Activated gamma-delta T cell treated with Interleukin-2 at 50 U/mL for 16 hours (primary cell): ENCODE measurements at places on chromosomes 12 and 14.

DNA sequence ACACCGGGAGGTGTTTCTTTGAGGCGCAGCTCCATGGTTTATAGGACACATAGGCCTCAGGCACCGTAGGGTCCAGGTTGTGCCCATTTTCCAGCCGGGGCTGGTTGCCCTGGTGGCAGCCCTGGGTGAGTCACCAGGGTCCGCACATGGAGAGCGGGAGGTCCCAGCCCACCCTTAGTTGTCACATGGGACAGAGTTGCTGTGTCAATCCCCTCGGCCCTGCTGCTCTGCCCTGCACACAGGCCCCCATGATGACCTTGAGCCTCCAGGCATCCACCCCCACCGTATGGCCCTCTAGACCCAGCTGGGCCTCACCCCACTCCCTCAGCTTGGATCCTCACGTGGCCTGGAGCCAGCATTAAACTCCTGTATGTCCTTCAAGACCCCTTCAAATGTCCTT lies 7.7 kb downstream of the TRMT61A start:
- no peak for DNase-seq

DNA sequence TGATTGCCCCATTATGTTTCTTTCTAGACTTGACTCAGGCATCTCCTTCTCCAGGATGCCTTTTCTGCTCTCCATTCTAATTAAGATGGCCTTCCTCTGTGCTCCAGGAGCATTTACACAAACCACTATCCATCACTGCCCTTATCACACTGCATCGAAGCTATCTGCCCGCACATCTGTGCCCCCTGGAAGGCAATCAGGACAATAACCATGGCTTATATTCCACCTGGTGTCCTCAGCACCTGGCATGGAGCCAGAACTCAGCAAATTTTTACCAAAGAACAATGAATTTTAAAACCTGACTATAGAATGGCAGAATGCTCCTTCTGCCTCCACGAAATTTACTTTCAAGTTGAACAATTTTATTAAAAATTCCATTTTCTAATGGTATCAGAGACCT lies 465.8 kb downstream of the APAF1 start:
- no peak for DNase-seq

DNA sequence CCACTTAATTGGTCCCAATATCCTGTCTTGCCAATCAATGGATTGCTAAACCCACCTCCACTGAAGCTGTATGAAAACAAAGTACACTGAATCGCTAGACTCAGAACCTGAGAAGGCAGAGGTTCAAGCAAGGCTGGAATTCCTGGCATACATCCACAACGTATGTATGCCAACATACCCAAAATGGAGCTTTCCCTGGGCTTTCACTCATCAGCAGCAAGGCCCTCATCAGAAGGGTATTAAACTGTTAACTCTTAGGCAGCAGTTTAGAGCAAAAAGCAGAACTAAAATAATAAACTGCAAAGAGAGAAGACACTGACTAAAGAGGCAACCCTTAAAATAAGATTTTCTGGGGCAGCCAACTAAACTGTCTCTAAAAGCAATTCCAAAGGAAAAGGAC lies 13.6 kb downstream of the MED13L start:
- DNase-seq = no peak

GRCh38 chr12:15757553-15758255 lies 31.5 kb downstream of the EPS8 start:
- no peak for DNase-seq

GRCh38 chr14:105461903-105462302 lies 12.7 kb upstream of the CRIP2 start:
- DNase-seq = no peak

DNA sequence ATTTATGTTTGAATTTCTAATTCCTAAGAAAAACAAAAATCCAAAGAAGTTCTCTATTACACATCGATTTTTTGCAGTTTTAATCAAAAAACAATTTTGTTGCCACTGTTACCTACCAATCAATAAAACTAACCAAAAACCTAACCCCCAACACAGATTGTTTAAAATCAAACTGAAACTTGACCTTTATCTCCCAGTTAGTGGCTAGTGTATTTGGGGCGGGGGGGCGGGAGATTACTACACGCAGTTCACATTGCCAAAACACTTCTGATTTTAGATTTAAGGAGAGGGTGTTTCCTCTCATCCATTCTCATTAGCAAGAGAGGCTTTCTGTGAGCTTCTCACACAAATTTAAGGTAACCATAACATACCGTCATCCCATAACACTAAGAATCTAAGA lies 6.4 kb downstream of the CDC42BPB start:
- no peak for DNase-seq

DNA sequence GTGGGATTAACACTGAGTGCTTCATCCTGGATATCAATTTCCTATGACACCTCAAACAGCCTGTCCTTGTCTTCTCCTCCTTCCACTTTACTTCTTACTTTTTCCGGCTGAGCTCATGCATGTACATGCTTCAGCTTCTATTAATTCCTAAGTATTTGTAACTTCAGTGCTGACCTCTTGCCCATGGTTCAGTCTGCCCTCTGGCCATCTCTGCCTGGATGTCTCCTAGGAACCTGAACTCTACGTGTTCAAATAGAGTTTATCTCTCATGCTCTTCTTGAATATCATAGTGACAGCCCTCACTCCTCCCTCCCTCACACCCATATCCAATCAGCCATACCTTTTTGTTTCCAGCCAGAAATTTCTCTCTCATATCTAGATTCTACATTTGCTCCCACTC lies 141.6 kb downstream of the ATP23 start:
- no peak for DNase-seq

DNA sequence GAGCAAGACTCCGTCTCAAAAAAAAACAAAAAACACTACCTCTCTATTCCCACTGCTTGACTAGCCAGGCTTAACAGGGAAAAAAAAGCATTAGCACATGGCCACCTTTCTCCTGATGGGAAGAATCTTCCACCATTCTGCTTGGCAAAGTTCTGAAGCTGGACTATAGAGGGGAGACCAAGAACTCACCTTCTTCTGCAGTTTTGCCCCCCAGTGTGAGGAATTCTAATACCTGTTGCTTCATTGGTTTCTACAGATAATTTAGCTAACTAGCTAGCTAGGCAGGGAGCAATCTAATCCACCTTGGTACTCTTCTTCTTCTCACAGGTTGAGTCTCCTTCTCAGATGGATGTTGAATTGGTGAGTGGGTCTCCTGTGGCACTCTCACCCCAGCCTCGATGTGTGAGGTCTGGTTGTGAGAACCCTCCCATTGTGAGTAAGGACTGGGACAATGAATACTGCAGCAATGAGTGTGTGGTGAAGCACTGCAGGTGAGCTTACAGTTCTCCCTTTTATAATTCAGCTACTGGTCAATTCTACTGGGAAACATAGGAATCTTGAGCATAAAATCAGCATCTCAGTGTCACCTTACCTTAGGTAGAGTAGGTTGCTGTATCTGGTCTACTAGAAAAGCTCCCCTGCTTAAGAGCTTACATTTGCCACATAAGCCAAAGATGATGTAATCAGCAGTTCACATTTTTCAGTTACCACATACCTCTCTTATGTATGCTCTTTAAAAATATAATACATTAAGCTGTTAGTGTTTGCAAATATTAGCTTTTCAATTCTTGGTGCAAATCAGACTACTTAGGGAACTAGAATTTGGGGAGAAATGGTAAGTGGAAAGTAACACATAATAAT lies 16.0 kb downstream of the METTL3 start:
- no peak for DNase-seq

DNA sequence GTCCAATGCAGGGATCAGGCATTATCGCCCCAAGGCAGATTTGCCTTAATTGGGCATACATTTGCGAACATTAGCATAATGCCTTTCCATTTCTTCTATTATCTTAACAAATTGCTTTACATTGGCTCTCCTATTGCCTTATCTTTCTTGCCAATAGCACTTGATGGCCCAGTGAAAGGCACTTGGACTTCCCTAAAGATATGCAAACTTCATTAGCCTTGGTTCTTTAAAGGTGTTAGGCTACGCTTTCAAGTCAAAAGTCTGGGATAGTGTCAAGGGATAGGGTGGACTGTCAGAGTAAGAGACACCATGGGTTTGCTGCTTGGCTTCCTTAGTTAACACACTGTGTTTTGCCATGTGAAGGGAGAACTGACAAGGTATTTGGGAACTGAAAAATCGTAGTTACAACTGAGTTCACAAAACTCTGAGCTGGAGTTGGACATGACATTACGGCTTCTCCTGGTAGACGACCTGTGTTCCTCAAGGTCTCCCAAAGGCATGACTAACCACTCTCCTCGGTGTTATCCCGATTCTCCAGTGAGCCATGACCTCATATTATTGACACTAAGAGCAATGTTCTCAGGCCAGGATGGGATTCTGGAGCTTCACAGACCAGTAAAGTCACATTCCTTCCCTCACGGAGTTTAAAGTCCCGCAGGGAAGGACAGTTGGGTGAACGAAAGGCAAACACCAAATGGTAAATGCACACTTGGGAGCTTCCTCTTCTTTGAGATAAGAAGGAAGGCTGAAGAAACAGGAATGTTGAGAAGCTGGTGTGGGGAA lies 65.2 kb downstream of the TBC1D30 start:
- no peak for DNase-seq

DNA sequence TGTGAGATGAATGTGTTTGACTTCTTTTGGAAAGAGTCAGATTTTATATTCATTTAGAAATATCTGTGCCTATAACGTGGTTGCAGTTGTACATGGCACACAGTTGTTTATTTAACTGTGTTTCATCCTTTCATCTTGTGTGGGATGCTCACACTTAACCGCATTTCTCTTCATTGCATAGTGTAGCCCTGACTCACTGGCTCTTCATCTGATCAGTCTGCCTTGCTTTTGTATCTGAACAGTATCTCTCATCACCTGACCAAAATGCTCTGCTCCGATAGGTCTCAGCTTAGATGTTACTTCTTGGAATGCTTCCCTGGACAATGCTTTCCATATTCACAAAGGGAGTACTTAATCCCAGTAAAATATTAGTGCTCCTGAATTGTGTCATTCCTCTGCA lies 83.4 kb downstream of the PDE3A start:
- DNase-seq = no peak

- peak; percentile 10 for DNase-seq
Measured at GRCh38 chr12:121005346-121005815, 10.9 kb downstream of the C12orf43 start.

DNA sequence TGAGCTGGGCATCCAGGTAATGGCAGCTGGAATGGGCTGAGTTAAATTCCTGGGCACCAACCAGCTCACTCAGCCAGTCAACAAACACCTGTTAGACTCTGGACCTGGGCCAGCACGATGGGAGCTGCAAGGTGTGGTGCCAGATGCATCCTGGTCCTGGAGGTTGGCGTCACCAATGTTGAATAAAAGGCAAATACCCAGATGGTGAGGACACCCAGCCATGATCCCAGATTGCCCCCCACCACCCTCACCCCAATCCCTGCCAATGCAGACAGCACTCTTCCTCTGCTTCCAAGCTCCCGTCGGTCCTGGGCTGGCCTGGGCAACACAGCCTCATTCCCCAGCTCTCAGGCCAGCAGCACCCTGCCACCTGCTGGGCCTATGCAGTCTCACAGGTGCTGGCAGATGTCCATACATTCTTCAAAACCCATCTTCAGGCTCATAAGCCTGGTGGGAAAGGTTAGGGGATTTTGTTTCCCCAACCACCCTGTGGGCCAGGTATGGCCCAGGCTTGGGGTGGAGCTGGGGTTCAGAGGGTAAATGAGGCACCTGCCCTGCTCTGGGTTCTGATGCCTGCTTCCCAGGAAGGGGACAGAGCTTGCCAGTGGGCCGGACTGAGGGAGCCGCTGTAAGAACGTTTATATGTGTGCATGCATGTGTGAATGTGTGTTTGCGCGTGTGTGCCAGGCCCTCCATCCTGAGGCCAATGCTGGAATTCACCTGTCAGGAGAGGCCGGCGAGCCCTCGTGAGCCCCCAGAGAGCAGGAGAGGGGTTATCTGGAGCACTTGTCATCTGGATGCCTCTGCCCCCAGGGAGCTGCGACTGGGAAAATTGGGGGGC lies 58.0 kb downstream of the LGMN start:
- DNase-seq = no peak

DNA sequence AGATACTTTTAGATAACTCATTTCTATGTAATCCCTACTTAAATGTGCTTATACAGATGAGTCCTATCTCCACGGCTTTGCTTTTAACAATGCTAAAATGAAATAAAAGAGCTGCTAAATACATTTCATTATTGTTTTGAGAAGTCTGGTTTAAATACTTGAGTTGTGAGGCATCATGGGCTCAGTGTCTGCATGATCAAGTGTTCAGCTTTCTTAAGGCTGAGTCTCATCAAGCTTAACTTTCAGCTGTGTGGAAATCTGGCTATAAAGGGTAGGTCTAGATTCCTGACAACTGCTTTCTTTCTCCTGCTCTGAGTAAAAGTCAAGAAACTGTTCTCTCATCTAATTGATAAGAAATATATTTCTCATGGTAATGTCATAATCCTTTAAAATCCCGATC lies 235.4 kb downstream of the FSCB start:
- DNase-seq = no peak

GRCh38 chr12:51392556-51393237 lies 1.5 kb upstream of the GALNT6 start:
- no peak for DNase-seq

GRCh38 chr14:92460541-92460915 lies 53.1 kb upstream of the RIN3 start:
- no peak for DNase-seq

DNA sequence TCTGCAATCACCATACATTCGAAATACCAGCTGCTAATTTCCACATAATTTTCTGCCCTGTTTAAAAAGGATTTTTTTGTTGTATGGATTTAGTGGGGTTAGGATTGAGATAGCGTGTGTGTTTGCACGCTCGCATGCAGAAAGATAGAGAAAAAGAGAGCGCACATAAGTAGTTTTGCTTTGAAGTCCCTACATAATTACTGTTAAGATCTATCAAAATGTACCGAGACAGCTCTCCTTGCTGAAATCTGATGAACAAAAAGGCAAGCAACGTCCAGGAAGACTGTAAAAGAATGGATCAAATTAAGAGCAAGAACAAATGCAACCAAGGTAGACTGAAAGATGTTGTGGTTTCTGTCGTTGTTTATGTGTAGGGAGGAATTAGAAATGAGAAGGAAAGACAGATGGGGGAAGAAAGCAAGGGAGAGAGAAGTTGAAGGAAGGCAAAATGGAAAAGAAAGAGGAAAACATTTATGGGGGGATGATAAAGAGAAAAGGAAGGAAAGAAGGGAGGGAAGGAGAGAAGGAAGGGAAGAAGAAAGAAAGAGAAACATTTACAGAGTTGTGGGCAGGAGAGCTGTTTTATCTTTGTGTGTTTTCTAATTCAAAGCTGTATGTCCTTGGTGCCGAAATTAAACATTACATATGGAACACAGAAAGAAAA lies 522.3 kb downstream of the MED13L start:
- DNase-seq = no peak
